ENCODE measurements at places on chromosomes 2 and 18. TPM values are rescaled to one million over a fixed set of nuclear protein-coding genes. Genes with fewer than 3 reads are reported as not detected.

DNA sequence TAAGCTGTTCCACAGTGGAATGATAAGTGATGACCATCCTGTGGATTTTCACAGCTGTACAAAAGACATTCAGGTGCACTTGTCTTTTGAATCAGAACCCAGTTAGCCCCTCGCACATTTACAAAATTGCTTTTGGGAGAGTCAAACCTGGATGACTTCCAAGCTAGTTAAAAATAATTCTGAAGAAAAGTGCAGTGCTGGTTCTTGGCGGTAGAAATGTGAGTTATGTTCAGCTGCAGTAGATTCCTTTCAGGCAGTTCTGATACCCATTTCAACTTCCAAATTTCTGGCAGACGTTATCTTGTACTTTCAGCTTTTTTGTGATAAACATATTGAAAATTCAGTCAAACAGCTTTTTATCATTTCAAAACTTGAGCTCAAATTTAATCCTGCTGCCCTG is 324.7 kb downstream of the NRXN1 start:
- no peak for DNase-seq

DNA sequence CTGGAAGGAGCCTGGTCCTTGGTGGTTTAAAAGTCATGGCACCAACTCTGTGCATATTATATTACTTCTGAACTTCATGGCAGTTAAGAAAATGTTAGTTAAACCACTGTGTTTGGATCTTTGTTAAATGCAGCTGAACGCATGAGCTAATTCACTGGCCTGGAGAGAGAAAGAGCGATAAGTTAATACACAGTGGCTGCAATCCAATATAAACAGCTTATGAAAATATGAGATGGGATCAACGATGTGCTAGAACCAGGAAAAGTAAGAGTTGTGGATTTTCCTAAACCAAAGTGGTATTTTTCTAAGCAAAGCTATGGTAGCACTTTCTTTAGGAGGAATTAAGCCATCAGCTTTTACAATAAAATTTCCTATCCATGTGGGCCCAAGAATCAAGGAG is 326.7 kb downstream of the MTX2 start:
- no peak for DNase-seq

- no peak for DNase-seq
These were observed 40.9 kb downstream of the CENPO start for GRCh38 chr2:24833821-24834732.

Gene DQX1
- total RNA-seq, result 2.7 TPM

- DNase-seq, result no peak
These were observed 20.7 kb upstream of the NT5C1B start for GRCh38 chr2:18610090-18610489.

GRCh38 chr2:211534632-211535031 is 978.2 kb downstream of the CPS1 start:
- DNase-seq, result no peak

DNA sequence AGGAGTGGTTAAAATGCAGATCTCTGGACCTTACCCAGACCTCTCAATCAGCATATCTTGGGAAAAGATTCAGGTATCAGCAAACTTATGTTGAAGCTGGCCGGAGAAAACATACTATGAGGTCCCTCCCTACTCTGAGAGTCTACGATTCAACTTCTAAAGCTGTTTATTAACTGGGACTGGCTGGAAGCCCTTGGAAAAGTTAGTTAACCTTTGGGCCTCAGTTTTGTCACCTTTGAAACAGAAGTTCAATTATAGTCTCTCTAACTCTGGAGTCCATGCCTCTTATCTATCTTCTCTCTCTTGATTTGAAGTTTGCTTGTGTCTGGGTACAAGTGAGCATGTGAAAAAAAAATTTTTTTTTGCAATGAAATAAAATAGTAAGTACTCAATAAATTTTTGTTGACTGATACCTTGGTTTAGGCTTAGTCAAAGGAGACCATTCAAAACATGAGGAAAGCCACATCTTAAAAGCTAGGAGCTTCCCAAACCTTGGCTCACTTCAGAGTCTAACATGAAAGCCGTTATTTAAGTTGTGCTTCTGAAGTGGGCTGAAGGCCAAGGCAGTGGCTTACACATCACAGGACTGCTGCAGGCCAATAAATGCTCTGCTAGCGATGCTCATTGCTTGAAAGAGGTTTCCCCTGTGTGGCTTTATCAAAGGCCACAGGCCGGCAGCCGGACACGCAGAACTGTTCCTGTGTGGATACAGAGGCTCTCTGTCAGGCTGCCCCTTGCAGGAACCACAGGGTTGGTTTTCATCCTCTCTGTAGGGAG is 110.6 kb upstream of the FAM136A start:
- DNase-seq, result no peak

- DNase-seq, result no peak
These were observed 13.6 kb downstream of the COL4A4 start for GRCh38 chr2:227150222-227150936.

DNA sequence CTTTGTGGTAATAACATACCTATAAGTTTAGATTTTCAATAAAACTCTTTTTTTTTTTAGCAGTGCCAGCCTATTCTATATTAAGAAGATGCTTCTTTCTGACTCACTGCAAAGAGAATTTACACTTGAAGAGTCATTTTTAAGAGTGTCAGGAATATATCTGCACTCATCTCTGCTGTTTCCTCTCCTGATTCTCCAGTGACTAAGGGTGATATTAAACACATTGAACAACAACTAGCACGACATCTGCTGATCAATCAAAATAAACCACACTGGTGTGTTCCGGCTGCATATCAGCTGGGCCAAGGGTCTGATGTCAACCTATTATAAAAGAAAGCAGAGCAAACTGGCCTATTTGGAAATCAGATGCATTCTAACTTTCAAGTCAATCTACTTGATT is 15.0 kb downstream of the RAB27B start:
- DNase-seq, result no peak
